NCI-H2107 (cell line): ENCODE measurements at places on chromosomes 6 and 20.

DNA sequence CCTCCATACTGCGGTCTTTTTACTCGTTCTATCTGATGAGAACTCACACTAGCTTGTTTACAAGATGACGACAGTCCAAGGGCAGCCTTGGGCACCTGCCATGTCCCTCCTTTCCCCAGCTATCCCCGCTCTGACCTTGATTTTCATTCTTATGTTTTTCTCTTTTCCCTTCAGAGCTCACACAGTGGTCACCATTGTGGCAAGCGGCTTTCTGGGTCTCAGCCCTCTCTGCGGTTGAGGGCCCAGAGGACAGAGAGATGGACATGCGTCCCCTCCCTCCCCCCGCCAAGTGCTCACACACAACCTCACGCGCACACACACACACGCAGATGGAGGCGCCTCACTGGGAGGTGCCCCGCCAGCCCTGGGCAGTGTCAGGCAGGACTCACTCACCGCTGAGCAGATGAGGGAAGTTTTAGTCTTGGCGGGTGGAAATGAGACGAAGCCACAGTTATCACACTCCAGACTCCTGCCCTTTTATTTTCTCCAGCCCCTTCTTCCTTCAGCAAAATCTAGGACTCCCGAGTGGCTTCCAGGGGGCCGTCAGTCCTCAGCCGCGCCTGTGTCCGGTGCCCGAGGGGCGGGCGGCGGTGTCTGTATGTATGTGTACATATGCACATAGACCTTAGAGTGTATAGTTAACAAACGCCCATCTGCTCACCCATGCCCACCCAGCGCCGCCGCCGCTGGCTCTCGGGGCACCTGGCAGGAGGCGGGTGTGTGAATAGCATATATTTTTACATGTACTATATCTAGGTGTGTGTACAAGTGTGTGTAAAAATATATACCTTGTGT is 13.8 kb upstream of the MYL9 start:
- DNase-seq = no peak

GRCh38 chr6:43798688-43799444 is 28.9 kb downstream of the VEGFA start:
- no peak for DNase-seq

DNA sequence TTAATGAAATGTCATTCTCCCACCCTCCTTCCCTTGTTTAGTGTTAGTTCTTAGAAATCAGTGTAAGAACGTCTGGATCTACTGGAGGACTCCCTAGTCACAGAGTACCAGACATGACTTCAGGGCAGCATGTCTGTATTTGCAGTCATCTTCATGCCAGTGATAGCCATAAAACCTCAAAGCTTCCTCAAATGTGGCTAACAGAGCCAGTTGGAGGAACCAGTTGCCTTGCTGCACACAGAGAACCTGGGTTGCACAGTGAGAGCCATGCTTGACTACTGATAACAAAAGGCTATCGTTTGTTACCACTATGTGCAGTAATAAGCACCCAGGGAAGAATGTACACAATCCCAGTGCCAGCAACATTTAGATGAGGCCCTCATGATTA is 20.1 kb downstream of the NT5E start:
- DNase-seq = no peak

DNA sequence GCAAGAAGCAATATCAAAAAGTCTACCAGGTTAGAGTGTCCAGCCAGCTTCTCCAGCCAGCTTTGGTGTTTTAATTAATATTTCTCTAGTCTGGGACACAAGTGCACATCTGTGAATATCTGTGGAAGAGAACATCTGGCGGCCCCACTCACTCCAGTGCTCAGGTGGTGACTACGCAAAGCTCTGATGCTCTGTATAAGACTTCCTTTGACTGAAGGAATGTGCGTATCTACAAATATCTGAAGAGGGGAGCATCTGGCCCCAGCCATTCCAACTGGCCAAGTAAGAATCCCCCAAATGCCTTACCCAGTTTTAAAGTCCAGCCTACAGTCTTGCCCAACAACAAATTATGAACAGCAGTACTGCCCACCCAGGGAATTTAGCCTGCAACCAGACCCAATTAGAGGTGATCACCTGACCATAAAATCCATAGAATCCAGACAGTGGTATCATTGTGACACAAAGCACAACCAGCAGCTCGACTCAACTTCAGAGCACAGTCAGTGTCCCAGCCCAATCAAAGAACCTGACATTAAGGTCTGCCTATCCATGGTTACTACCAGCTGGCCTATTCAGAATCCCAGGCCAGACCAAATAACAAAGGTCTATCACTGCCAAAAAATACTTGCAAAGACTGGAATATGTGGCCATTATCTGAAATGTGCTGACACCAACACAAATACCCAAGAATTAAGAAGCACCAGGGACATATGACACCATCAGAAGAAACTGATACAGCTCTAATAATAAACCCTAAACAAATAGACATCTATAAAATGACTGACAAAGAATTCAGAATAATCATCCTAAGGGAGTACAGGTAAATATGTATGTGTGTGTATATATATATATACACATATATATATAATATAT is 76.1 kb upstream of the MANEA start:
- no peak for DNase-seq

GRCh38 chr6:127768223-127768622 is 132.6 kb downstream of the THEMIS start:
- no peak for DNase-seq

DNA sequence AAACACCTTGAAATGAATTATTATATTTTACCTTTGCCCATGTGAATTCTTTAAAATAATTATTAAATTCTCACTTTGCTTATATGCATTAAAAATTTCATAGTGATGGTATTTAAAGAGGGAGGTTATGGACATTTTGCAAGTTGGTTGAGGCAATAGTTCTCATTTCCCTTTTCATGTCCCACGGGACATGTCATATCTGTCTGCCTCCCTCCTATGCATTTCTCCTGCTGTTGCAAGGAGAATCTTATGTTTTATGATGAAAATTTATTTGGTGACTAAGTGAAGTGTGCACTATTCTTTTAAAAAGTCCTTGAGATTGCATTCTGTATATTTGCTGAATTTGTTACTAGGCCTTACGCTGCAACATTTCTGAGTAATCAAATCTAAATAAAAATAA is 67.2 kb downstream of the UTRN start:
- no peak for DNase-seq

- DNase-seq = no peak
Measured at GRCh38 chr6:36633915-36634314, 39.8 kb downstream of the SRSF3 start.

GRCh38 chr6:149925253-149925973 is 2.5 kb upstream of the RAET1G start:
- no peak for DNase-seq

DNA sequence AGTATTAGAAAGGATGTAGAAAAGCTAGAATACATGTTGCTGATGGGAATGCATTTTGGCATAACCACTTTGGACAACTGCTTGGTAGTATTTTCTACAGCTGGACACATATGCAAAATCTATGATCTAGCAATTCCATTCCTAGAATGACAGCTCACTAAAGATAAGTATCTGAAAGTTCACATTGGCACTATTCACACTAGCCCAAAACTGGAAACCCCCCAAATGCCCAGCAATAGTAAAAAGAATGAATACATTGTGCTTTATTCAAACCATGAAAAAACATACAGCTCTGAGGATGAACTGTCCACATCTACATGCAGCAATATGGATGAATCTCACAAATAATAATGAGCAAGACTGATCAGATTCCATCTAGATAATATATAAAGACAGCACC is 79.0 kb downstream of the PPP1R3G start:
- no peak for DNase-seq

- no peak for DNase-seq
Measured at GRCh38 chr20:46034039-46034438, 5.0 kb downstream of the SLC12A5 start.

DNA sequence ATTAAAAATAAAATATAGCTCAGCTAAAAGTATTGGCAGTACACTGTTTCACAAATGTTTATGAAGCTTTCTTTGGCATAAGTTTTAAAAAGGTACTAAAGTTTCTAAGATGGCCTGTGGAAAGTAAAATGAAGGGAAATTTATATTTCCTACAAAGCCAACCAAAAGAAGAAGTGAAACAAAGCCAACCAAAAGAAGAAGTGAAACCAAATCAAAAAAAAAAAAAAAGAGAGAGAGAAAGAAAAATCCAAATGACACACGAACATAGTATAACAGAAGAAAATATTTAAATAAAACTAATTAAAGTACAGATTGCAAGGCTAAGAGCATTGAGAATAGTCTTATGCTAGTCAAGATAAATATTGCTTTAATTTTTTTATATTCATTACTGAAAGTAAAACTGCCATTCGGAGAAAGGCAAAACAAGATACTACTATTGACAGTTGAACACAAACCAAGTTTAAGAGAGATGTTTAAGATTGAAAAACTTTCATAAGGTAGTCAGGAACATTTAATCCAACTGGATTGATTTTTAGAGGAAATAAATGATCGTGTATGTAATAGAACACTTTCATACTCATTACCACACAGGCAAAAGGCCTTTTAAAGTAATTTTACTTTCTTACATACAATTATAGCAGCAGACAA is 12.8 kb upstream of the KHDRBS2 start:
- no peak for DNase-seq

DNA sequence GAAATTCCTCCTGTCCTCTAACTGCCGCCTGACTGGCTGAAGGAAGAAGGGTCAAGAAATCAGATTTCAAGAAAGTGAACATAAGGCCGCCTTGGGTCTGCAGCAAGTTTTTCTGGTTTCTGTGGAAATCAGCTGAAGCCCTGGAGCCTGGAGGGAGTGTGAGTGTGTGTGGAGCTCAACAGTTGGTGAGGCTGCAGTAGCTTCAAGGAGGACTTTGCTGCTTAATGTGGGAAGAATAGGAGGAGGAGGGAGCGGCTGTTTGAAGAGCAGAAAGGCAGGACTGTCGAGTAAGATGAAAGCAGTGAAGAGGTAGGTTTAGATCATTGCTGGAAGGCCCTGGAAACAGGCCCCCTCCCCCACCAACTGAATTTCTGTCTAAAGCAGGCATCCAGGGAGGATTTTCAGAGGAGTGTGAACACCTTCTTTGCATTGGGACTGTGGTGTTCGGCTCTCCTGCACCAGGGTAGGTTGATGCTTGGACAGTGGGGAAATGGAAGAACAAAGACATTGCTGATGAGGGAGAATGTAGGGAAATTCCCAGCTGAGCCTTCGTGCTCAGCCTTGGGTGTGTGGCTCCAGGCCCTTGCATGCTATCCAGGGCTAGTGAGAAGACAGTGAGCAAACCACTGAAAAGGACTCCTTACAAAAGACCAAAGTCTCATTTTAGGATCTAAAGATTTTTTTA is 79.5 kb upstream of the VSTM2L start:
- DNase-seq = no peak

- DNase-seq = no peak
Measured at GRCh38 chr6:166779381-166779780, 152.3 kb upstream of the RPS6KA2 start.

- DNase-seq = no peak
Measured at GRCh38 chr6:35311390-35312075, 13.9 kb downstream of the DEF6 start.

GRCh38 chr20:33817411-33817810 is 6.3 kb downstream of the CHMP4B start:
- no peak for DNase-seq

GRCh38 chr6:14381829-14382677 is 264.5 kb downstream of the CD83 start:
- DNase-seq = peak; percentile 30

DNA sequence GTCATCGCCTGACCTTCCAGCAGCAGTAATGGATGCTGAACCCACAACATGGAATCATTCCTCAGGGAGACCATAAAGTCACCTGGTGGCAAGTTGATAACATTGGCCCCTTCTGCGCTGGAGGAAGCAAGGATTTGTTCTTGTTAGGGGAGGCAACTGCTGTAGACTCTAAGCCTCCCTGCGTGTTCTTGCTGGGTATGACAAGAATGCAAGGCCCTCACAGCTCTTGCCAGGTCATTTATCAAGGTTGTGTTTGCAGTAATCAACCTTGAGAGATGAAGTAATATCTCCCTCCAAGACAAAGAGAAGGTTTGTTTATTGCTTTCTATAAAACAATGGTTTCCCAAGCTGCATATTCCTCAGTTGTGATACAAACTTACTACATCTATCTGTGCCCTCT is 80.9 kb downstream of the PERP start:
- no peak for DNase-seq

GRCh38 chr6:169035385-169036240 is 218.0 kb downstream of the THBS2 start:
- no peak for DNase-seq
